ENCODE measurements at places on chromosomes 16 and 17.

GRCh38 chr16:10895053-10895946 lies 18.3 kb downstream of the CIITA start:
- DNase-seq = no peak

DNA sequence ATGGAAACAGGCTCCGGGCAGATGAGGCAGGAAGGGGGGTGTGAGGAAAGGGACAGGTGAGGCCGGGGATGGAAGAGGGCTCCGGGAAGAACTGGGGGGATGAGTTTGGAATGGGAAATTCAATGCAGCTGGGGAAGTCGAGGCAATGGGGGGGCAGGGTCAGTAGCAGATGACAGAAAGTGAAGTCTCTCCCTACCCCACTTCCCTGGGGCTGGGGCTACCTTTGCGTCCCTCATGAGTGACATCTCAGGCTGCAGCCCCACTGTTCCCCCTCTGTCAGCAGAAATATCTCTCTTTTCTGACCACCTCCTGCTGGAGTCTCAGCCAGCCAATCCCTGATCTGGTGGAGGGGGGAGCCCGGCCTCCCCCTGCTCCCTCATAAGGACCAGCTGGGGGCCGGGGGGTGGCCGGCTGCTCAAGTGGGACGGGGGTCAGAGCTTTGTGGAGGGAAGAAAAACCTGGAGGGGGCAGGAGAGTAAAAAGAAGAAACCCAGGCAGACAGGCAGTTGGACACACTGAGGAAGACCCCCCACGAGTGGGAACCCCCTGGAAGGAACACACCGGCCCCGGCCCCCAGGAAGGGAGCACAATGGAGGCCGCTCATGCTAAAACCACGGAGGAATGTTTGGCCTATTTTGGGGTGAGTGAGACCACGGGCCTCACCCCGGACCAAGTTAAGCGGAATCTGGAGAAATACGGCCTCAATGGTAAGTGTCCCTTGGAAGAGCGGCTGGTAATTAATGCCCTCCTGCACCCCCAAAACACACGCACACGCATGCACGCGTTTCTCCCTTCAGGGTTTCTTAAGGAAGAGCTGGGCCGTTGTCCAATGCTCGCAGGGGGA lies at the start of gene ATP2A1:
TSS of gene ATP2A1 (plus strand) at position 406 of the 844 bp plus-strand sequence. CDS start at position 590, 184 bp downstream.
- no peak for DNase-seq

DNA sequence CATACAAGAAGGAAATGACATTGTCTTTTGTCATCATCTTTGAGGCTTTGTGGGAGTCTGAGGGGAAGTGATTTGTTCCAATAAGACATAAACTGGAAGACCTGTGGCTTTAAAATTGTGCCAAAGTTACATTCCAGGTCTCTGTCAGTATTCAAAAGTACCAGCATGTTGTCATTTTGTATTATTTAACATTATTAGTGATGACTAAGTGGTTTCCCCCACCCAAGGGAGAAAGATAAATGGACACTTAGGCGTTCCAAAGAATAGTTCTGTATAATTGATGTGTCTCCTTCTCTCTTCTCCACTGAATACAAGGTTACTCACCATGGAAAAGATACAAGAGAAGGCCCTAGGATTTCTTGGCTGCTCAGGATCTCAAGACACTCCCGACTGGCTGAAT lies 3.8 kb downstream of the CFAP97D1 start:
- no peak for DNase-seq

DNA sequence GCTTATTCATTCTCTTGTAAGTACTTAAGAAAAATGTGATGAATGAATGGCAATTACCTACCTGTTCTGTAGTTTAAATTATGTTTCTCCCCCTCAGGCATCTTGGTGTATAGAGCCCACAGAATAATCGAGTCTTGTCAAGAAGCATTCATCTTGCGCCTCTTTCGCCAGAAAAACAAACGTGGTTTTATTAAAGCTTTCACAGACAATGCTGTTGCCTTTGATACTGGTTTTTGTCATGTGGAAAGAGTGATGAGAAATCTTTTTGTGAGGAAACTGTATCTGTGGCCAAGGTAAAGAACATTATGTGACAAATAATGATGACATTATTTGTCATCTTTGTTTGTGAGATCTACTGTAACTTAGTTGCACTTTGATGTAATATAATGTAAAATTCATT lies 6.5 kb downstream of the ERCC4 start:
- DNase-seq = no peak

- DNase-seq = no peak
Measured at GRCh38 chr17:882827-883585, 96.6 kb downstream of the NXN start.

DNA sequence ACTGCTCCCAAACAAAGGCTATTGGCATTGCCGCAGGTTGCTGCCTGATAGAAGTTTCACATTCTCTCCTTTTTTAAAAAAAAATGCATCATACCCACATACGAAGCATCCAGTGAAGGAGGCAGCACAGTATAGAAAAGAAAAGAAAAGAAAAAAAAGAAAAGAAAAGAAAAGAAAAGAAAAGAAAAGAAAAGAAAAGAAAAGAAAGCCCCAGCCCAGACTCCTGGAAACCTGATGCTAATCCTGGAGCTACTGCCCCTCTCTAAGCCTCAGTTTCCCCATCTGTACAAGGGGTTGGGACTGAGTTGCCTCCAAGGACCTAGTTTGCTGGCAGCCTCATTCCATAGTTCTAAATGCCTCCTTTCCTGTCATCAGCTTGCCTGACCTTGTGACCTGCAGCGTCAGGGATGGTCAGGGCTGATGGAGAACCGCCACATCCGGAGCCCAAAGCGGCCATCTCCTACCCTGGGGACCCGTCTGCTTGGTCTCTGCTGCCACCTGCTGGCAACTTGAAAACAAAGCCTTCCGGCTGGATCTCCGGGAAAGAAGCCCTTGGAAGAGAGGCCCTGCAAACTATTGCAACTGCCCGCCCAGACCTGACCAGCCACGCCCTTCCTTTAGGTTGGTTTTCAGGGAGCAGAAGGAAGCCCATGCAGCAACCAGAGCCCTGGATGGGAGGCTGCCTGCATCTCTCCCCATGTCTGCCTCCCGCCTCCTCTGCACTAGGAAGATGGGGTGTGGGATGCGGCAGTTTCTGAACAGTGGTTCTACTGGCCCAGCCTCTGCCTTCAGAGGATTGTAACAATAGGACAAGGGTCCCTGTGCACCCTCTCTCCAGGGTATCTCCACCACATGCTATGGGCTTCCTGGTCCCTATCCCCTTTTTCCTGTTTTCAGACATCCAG lies 13.0 kb downstream of the AIPL1 start:
- peak; percentile 55 for DNase-seq

DNA sequence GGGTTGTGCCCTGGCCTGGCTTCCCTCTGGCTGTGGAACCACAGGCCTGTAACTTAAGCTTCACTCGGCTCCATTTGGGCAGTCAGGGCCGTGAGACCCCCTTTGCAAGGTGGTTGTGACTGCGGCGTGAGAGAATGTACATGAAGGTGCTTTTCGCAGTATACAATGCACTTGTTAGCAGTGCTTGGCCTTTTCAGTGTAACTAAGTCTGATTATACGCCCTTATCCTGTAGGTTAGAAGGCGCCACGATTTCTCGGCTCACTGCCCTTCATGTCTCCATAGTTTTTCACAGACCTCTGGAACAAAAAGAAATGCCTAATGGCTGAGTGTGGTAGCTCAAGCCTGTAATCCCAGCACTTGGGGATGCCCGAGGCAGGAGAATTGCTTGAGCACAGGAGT lies 13.3 kb downstream of the SAP30BP start:
- DNase-seq = no peak

GRCh38 chr17:5618476-5618875 lies 34.2 kb upstream of the NLRP1 start:
- DNase-seq = no peak

DNA sequence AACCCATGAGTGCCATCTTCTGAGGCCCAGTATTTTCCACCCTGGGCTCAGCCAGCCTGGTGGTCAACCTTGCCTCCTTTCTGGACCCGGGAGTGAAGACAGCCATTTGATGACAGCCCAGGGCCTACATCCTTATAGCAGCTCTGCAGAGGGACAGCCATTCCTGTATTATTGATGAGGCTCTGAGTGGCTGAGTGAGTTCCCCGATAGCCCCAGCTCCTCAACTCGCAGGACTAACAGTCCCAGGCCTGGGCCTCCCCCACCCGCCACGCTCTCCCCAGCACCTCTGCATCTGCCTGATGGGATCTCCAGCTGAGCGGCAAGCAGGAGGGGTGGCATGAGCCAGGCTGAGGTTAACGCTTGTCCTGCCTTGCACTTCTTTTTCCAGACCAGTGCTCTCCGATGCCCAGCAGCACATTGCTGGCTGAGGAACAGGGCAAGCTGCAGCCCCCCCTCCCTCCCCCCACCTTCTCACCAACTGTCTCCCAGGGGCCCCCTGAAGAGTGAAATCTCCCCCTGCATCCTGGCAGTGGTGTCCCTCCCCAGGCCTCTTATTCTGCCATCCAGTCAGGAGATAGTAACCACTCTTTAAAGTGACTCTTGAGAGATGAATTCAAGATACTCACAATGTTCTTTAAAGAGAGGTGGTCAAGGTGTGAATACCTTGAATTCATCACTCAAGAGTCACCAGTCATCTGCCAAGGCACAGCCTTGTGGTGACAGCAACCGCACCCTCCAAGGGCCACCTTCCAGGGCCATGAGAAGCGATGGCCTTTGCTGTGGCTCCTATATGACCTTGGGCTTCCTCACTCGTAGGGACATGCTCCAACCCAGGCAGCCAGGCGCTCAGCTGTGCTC lies 23.5 kb downstream of the CACNG5 start:
- DNase-seq = no peak

DNA sequence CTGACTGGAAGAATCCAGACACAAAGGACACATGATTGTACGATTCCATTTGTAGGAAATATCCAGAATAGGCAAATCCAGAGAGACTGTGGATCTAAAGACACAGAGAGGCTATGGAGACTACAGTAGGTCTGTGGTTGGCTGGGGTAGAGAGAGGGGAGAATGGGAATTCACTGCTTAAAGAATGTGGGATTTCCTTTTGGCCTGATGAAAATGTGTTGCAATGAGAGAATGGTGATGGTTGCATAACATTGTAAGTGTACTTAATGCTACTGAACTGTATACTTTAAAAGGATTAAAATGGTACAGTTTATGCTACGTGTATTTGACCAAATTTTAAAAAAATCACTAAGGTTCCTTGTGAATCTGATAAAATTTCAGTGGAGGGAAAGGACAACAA lies 62.1 kb downstream of the GPRC5B start:
- no peak for DNase-seq

DNA sequence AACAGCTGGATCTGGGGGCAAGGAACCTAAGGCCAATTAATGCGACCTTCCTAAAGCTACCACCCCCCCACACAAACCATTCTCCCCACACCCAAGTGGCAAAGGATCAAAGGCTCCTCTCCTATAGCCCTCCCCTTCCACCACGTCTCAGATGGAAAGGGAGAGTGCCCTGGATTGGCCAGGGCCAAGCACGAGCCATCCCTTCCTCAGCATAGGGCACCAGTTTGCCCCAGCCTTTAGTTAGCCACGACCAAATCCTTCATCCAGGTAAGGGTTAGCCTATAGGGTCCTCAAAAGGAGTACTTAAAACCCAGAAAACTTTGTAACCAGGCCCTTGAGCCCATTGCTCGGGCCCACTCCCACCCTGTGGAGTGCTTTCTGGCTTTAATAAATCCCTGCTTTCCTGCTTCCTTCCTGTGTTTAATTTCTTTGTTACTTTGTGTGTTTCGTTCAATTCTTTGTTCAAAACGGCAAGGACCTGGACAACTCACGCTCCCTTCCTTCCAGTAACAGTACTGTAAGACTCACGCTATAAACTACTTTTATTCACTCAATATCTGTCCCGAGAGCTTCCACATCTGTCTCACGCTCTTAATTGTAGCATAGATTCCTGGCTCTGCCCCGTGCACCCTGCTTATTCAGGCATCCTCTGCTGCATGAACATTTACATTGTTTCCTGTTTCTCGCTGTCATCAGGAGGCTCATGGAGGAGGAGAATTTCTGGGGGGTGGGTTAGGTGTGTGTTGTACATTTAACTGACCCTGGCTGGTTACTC lies 62.3 kb downstream of the TNFRSF13B start:
- no peak for DNase-seq

- DNase-seq = no peak
Measured at GRCh38 chr16:64641343-64641742, 480.5 kb downstream of the CDH11 start.

DNA sequence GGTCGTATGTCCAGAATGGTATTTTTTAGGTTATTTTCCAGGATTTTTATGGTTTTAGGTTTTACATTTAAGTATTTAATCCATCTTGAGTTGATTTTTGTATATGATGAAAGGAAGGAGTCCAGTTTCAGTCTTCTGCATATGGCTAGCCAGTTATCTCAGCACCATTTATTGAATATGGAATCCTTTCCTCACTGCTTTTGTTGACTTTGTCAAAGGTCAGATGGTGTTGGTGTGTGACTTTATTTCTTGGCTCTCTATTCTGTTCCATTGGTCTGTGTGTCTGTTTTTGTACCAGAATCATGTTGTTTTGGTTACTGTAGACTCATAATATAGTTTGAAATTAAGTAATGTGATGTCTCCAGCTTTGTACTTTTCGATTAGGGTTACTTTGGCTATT lies 26.4 kb upstream of the TEKT1 start:
- DNase-seq = no peak

DNA sequence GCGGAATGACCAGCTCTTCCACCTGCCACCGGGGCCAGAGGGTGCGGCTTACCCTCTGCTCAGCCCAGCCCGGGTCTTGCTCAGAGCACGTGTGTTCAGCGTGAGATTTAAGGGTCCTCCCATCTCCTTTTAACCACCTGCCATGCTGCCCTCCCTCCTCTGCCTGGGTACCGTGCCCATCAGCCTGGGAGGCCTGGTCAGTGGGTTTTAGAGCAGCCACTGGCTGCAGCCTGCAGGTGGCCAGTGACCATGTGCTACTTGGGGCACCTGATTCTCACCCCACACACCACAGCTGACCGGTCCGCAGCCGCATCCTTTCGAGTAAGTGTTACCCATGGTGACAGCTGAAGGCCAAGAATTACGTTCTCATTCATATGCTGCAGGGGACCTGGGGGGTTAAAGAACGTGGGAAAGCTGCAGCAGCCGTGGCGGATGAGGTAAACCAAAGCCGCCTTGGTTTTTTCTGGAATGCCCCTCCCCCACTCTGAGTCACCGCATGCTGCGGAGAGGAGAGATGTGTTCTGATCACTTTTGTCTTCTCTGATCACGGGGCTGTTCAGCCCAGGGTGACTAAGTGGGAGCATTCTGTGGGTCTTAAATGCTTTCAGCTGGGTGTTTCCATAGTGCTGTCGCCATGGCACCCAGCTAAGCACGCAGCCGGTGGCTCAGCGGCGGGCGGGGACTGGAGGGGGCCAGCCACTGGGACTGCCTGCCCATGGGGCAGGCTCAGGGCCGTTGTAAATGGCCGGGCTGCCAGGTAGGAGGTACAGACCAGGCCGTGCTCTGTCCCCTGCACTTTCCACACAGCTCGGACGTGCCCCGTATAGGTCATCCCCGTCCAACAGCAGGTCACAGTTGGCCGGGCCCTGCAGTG lies 59.8 kb downstream of the BAIAP2 start:
- DNase-seq = no peak

GRCh38 chr16:66488505-66488904 lies 61.4 kb downstream of the BEAN1 start:
- DNase-seq = no peak

Data from NCI-H446 (cell line).